Stimulated activated CD4-positive, alpha-beta T cell treated with anti-CD3 and anti-CD28 coated beads, TNF-alpha, amount 100 ng/mL, for 24 hours (primary cell): ENCODE measurements at places on chromosomes 1 and 21.

- DNase-seq, result no peak
Measured at GRCh38 chr1:154344977-154345837, 19.9 kb downstream of the ATP8B2 start.

DNA sequence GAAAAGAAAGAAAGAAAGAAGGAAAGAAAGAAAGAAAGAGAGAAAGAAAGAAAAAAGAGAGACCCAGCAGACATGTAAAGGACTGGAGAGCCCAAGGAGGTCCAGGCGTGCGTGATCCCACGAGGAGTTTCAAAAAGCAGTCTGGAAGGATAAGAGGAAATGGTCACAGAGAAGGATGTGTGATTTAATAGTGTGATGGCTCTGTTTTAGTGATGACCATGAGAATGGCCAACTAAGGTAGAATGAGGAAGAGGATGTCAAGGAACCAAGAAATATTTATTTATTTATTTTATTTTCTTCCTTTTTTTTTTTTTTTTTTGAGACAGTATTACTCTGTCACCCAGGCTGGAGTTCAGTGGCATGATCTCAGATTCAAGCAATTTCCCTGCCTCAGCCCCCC is 25.5 kb downstream of the PTGS2 start:
- DNase-seq, result no peak

- DNase-seq, result no peak
Measured at GRCh38 chr1:67893126-67893495, 59.8 kb upstream of the GNG12 start.

DNA sequence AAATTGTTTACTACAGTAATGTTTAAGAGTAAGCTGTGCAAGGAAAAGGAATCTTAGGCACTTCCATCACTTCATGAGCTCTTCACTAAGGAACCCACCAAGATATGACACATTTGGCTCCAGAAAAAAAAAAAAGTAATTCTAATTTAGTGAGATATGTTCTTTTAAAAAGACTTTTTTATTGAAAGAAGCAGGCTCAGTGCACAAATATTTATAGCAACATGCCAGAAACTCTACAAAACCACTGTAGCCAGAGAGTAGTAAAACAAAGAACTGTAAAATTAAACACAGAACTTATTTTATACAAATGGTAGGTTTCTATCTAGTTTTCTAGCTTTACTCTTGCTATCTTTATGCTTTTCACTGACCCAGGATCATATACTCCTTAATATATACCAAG is 434.6 kb upstream of the ADGRL2 start:
- no peak for DNase-seq

DNA sequence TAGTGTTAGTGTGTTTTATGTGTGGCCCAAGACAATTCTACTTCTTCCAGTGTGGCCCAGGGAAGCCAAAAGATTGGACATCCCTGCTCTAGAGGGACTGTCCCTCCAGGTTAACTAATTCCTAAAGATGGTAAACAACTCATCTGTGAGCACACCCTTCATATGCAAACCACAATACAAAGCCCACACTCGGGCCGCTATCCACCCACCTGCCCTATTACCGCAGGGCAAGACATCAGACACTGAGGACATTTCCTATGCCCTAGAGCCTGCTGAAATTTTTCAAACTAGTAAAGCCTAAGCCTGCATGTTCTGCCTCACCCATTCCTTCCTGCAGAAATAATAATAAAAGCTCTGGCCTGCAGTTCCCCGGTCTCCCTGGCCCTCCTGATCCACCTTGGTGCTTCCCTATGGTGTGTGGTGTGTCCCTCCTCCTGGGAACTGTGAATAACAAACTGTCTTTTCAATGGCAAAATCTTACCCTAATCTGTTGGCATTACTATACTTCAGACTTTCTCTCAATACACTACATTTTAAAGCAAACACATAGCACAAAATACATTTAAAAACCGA is 39.3 kb upstream of the NTPCR start:
- no peak for DNase-seq

DNA sequence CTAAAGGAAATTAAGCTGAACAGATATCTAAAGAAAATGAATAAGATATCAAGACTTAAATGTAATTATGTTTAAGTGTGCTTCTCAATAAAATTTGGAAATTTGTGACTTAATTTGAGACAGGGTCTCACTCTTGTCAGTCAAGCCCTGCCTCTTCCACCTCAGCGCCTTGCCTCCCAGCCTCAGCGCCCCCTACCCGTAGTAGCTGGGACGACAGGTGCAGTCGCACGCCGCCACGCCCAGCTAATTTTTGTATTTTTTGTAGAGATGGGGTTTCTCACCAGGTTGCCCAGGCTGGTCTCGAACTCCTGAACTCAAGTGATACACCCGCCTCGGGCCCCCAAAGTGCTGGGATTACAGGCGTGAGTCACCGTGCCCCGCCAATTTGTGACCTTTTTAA is 117.0 kb downstream of the CLEC20A start:
- DNase-seq, result no peak

DNA sequence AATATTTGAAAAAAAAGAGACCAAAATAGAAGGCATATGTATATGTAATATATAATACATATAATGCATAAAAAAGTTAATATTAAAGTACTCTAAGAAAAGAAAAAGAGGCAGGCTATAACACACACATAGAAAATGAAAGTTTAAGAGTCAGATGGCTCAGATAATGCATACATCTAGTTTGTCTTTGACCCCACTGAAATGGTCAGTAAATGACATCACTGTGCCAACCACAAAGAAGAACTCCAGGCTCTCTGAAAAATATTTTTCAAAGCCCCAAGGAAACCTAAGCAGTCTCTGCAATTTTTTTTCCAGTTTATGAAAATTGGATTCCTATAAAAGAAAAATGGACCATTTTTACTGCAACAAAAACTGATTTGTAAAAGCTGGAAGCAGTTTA is 55.4 kb upstream of the SCYL3 start:
- no peak for DNase-seq

DNA sequence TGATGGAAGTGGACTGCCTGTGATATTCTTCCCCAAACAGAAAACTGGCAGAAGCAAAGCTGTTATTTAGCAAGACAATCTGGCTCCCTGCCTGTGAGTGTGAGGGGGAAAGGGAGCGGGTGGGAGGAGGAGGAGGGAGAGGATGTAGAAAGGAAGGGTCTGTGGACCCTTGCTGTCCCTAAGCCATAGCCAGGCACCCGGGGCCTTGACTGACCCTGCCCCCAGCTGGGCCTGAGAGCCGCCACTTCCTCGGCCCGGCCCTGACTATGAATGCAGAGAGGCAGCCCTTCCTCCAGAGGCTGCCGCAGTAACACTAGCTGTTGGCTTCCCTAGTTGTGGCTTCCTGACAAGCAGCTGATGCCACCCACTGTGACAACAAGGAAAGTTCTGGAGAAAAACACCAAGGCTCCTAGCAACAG is 13.9 kb downstream of the PLA2G2F start:
- DNase-seq, result no peak

DNA sequence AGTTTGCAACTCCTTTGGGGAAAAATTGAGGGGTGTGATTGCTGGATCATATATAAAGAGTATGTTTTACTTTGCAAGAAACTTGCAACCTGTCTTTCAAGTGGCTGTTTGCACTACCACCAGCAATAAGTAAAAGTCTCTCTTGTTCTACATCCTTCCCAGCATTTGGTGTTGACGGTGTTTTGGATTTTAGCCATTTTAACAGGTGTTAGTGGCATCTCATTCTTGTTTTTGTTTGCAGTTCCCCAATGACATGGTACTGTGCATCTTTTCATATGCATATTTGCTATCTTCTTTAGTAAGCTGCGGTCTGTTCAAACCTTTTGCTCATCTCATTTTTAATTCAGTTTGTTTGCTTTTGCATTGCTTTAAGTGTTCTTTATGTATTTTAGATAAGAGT is 535.5 kb downstream of the LRRIQ3 start:
- DNase-seq, result no peak

- DNase-seq, result no peak
Measured at GRCh38 chr1:35255276-35255675, 13.2 kb upstream of the ZMYM4 start.

GRCh38 chr1:38115682-38116202 is 69.1 kb upstream of the POU3F1 start:
- no peak for DNase-seq

GRCh38 chr1:14215151-14215550 is 383.3 kb upstream of the KAZN start:
- no peak for DNase-seq
